Skeletal muscle cell (primary cell): ENCODE measurements at places on chromosomes 1 and 21.

GRCh38 chr1:154833841-154834240, 36.2 kb downstream of the KCNN3 start:
- no peak for DNase-seq

DNA sequence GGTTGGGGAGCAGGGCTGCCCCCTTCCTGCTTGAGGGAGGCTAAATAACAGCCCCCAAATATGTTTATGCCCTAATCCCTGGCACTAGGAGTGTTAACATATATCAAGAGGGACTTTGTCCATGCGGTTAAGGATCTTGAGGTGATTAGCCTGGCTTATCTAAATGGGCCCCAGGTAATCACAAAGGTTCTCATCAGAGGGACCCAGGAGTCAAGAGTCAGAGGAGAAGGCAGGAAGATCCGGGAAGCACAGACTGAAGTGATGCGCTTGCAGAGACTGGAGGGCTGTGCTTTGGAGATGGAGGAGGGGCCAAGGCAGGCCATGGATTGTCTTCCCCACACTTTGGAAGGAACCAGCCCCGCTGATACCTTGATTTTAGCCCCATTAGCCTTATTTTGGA, 86.4 kb downstream of the IER5 start:
- no peak for DNase-seq

DNA sequence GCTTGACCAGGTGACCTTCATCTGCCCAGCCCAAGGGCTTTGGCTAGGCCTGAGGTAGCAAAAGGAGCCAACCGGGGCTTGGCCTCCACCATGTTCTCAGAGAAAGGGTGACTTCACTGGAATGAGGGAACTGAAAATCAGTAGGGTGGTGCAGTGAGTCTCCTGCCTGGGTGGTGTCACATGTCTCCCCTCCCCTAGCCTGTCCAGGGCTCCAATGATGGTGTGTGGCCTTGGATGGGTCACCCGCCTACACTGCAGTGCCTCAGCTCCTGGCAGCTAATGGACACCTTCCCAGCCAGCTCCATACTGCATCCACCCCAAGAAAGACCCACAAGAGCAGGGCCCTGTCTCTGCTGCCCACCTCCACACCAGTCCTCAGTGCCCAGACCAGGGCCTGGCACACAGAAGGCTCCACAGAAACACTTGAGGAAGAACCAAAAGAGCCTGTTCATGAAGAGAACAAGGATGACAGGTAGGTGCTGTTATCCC, 678.7 kb downstream of the MATN1 start:
- no peak for DNase-seq

- DNase-seq, result no peak
Observed at GRCh38 chr1:203450479-203451149, 25.0 kb upstream of the PRELP start.

GRCh38 chr1:183841950-183842794, 37.3 kb downstream of the RGL1 start:
- peak; percentile 92 for DNase-seq

GRCh38 chr1:34639701-34640100, 115.1 kb upstream of the GJB5 start:
- DNase-seq, result no peak

GRCh38 chr1:40751802-40752201, 31.8 kb upstream of the KCNQ4 start:
- no peak for DNase-seq

DNA sequence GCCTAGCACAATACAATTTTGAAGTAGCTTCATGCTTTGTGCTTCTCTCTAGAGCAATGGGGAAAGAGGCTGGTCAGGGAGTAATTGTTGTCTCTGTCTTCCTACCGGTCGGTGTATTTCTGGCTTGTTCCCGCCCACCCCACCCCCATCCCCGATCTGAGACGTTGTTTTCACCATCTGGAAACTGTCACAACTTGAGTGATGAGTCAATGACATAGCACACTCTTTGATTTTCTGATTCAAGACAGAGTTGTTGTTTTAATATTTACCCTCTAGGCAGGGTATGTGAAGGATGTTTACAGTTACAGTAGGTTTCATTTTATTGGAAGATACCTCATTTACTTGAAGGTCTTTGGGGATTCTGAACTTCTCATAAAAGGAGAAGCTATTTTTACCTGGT, 7.0 kb downstream of the IL12RB2 start:
- no peak for DNase-seq

DNA sequence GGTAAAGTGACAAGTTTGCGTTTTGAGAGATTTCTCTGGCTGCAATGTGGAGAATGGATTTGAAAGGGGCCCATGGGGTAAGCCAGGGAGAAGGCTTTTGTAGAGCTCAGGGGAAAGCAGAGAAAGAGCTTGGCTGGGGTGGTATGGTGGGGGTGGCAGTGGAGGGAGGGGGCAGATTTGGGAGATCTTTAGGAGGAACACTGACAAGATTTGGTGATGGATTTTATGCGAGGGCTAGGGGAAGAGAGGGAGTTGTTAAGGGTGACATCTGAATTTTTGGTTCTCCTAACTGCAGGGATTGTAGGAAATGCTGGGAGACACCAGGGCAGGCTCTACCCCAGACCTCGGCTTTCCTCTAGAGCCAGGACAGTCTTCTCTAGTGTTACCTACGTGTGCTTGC, 108.7 kb upstream of the ZNF678 start:
- DNase-seq, result no peak

GRCh38 chr1:10728595-10729410, 67.6 kb downstream of the CASZ1 start:
- no peak for DNase-seq

GRCh38 chr1:209458921-209459320, 124.6 kb upstream of the CAMK1G start:
- no peak for DNase-seq

DNA sequence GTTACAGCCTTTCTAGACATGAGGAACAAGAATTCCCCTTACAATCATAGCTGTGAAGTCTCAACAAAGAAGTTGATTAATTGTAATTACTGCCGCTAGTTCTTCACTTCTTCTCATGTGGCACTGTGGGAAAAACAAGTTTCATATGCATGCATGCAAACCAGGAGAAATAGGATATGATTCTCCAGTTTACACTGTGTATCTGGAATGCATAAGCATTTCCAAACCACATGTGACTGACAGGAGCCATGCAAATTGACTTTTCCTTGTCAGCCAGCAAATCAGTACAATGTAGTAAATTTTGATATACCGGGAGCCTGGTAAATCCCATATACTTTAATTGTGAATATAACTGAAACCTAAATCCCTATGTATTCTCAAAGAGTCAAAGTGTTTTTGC, 279.3 kb downstream of the PAPPA2 start:
- DNase-seq, result no peak
